ENCODE measurements at places on chromosomes 5 and 9. TPM values are rescaled to one million over a fixed set of nuclear protein-coding genes. Genes with fewer than 3 reads are reported as not detected.

DNA sequence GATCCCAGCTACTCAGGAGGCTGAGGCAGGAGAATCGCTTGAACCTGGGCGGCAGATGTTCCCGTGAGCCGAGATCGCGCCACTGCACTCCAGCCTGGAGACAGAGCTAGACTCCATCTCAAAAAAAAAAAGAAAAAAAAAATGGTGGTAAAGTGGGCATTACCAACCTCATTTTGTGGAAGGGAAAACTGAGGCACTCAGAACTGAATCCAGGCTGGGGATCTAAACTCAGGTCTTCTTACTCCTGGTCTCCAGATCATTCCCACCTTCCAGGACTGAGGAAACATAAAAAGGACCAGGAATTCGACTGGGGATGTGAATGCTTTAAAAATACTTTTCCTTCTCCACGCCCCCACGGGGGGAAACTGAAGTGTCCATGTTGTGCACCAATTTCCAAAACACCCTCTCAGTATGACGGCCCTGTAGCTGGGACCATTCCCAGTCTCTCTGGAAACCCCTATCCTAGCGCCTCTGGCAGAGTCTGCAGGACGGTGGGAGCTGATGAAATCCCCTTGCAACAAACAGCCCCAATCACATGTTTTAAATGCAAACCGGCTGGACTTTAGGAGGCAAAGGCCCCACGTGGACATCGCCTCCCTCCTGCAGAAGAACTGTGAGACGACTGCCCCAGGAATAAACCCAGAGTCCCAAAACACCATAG, 8.9 kb upstream of the AKNA start:
- no peak overlapping the region for H3K27ac ChIP-seq
- peaks cover 5% of the 10 kb centered on the region for H3K4me1 ChIP-seq
- no peaks in the 10 kb centered on the region for H3K36me3 ChIP-seq
- no peak overlapping the region for H3K4me3 ChIP-seq
- H3K27me3 ChIP-seq, result no peaks in the 10 kb centered on the region
- no peak for DNase-seq

- H3K4me3 ChIP-seq, result no peak overlapping the region
- DNase-seq, result no peak
- no peaks in the 10 kb centered on the region for H3K36me3 ChIP-seq
- H3K4me1 ChIP-seq, result no peaks in the 10 kb centered on the region
Observed at GRCh38 chr5:81121836-81122630, 111.1 kb upstream of the CKMT2 start.

The ANKS6 gene
- 29.2 TPM for total RNA-seq

The FIBCD1 gene
- not detected for total RNA-seq

DNA sequence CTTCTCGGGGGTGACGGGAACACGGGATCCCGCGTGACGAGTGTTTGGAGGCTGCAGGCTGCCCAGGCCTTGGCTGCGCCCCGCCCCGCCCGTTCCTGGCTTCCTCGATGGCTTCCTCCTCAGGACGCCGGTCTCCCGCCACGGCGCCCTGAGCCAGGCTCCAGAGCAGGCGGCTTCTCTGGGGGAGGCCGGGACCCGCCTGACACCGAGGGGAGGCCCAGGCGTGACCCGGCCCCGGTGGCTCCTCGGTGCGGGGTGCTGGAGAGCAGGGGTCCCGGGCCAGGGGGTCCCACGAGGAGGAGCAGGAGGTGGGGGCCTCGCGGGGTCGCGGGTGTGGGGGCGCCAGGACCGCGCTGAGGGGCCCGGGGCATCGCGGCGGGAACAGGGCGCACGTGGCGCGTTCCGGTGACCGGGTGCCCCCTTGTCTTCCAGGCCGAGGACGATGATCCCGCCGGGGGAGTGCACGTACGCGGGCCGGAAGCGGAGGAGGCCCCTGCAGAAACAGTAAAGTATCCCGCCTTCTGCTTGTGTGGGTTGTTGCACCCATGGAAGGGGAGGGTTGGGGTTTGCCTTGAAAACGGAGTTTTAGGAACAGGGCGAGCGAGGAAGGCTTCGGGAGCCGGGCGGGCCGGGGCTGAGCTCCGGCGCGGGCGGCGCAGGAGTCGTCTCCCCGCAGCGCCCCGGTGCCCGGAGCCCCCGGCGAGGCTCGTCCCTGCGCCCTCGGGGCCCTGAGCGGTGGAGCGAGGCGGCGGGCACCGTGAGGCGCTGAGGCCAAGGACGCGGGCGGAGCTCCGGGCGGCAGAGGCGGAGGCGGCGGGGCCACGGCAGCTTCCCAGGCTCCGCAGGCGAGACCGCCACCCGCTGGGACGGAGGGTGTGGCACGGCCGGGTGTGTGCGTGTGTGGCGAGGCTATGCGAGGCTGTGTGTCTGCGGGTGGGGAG, 22.2 kb downstream of the AHRR start:
- H3K4me3 ChIP-seq, result no peak overlapping the region
- no peak overlapping the region for H3K27ac ChIP-seq
- H3K36me3 ChIP-seq, result no peaks in the 10 kb centered on the region

The GADD45G gene
- 23.5 TPM for total RNA-seq

The IL4 gene
- not detected for total RNA-seq

DNA sequence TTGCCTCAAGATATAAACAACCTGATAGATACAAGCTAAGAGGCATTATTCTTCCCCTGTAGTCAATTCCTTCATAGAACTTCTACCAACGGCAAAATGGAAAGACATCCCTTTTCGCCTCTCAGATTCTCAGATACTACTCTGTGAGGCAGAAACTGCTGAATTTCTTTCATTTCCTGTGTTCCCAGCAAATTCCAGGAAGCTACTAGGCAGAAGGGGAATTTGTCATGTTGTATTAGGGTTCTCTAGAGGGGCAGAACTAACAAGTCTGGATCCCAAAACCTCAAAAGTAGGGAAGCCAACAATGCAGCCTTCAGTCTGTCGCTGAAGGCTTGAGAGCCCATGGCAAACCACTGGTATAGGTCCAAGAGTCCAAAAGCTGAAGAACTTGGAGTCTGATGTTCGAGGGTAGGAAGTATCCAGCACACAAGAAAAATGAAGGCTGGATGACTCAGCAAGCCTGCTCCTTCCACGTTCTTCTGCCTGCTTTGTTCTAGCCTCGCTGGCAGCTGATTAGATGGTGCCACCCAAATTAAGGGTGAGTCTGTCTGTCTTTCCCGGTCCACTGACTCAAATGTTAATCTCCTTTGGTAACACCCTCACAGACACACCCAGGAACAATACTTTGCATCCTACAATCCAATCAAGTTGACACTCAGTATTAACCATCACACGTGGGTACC, 15.2 kb downstream of the RNF180 start:
- H3K4me3 ChIP-seq, result no peak overlapping the region
- H3K36me3 ChIP-seq, result no peaks in the 10 kb centered on the region
- H3K27me3 ChIP-seq, result no peaks in the 10 kb centered on the region
- no peak overlapping the region for H3K27ac ChIP-seq
- H3K4me1 ChIP-seq, result no peaks in the 10 kb centered on the region
- no peak for DNase-seq

Data from SJCRH30 (cell line).